ENCODE measurements at places on chromosomes 13 and 19. TPM values are rescaled to one million over a fixed set of nuclear protein-coding genes. Genes with fewer than 3 reads are reported as not detected.

DNA sequence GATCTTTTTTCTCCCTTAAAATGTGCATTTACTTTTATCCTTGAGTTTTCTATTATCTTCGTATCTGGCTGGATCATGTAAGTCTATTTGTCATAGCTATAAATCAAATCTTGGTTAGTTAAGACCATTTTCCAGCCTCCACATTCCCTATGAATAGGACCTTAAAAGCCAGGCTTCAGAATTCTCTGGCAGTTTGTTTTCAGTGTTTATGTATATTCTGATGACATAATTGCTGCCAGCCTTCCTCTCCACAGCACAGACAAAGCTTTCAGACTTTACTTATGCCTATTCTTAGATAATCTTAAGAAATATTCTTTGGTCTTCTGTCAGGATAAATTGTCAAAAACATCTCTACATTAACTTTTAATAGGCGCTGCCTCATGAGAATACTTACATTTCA, 870.8 kb upstream of the SPRY2 start:
- no peak for DNase-seq

The TGFBR3L gene
- total RNA-seq = 4.6 TPM

DNA sequence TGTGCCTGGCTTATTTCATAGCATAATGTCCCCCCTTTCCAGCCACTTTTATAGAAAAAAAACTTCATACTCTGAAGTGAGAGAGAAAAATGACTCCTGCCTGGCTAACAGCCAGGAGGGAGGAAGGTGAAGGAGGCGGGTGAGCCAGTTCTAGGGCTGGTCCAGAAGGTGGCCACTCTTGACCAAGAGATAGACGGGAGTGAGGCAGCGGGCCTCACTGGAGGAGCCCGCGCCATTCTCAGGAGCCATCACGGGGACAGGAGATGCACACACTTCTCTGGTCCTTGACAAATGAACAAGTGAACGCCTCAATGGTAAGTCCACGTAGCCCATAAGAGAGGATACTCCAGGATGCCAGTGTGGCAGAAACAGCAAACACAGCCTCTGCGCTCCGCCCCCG, 231.4 kb downstream of the UQCRFS1 start:
- no peak for DNase-seq

GRCh38 chr13:110329798-110330461, 22.8 kb downstream of the COL4A2 start:
- DNase-seq = no peak

The C19orf38 gene
- 1.1 TPM for total RNA-seq
